ENCODE measurements at places on chromosomes 12 and 14.

- no peak for DNase-seq
Observed at GRCh38 chr14:29078810-29079522, 312.4 kb downstream of the FOXG1 start.

DNA sequence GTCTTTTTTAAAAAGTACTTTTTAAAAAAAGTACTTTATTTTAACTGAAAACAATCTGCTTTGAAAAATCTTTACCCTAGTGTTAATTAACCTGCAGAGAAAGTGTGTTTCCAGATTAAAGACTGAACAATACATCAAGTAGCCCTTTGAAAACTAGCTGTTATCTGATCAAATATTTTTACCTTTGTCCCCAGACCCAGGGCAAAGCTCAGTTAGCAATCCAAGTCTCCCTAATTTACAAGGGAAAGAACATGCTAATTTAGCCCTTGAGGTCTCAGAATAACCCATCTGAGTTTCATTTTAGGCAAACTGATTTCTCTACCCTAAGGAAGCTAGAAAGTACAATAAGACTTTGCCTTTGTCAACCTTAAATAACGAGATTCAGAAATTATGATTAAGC lies 91.2 kb downstream of the PPM1H start:
- no peak for DNase-seq

GRCh38 chr14:33657476-33657875 lies 293.4 kb downstream of the EGLN3 start:
- no peak for DNase-seq

GRCh38 chr12:76690921-76691700 lies 72.8 kb upstream of the ZDHHC17 start:
- no peak for DNase-seq

GRCh38 chr12:115370650-115371049 lies 686.7 kb upstream of the TBX3 start:
- DNase-seq, result no peak

DNA sequence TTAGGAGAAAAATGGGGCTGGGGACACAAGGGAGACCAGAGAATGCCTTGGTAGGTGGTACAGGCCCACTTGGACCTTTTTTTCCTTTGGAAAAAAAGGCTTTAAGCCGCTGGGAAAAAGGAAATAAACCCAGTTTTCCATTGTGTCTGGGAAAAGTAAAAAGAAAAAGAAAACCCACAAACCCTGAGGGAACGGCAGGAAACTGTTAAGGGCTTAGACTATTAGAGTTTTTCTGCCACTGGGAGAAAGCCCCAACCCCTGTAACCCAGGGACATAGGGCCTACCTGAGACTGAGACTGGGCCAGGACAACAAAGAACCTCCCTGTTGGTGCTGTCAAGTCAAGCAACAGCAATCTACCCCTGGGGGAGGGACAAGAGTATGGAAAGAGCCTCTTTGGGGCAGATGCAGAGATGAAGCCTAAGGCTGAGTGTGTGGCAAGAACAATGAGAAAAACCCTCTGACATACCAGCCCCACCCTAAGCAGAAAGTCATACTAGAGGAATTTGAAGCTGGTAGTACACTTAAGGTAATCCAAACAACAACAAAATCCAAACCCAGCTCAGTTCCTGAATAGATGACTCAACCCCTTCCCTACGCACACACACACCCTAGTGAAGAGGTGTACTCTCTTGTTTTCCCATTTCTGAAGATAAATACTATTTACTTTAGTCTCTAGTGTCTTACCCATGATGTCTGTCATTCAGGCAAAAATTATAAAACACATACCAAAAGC lies 22.8 kb downstream of the ATF1 start:
- DNase-seq, result no peak

DNA sequence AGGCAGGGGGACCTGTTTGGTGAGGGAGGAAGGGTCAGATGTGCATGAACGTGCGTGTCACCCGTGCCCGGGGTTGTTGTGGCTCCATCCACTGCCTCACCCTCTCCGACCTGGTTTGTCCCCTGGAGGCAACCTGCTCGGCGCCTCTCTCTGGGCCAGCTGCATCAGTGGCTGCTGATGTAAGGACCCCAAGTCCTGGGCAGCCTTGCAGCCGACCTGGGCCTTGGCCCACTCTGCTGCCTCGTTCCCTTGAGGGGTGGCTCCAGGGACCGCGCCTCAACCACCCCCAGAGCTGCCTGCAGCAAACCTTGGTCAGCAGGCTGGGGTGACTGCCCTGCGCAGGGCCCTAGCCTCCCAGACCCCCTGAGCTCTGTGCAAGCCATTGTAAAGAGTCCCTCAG lies 351.7 kb downstream of the TMEM121 start:
- DNase-seq, result no peak

DNA sequence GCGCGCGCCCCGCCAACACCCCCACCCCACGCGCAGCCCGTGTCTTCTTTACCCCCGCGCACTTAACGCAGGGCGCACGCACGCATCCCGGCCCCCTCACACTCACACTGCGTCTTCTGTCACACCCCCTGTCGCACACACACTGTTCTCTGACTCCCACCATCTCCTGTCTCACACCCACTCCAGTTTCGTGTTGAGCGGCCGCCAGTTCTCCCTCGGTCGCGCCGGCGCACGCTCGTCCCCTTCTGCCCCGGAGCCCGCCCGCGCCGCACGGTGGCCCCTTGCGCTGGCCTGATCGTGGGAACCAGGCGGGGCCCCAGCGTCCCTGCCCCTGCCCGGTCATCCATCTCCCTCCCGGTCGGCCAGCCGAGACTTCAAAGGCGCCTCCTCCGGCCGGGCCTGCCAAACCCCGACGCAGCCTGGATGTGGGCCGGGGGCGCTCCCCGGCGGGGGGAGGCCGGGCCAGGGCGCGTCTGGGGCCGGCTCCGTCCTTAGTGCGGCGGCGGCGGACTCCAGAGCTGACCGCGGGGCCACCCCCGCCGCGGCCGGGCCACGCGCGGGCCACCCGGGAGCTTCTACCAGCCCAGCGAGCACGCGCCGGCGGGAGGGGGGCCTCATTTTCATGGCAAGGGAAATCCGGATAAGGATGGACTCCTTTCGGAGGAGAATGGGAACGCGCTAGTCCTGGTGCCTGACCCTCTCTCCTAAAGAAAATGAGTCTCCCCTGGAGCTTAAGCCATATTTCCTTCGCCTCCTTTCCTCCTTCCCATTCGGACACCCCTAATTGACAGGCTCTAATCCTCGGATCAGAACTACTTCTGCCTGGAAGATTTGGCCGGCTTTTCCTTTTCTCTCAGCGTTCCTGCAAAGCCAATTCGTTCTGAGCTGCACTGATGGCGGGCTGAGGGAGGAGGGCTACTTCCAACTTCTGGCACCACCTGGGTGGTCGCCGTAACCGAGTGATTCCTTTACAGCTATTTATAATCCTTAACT lies 82.0 kb upstream of the HMGA2 start:
- no peak for DNase-seq

DNA sequence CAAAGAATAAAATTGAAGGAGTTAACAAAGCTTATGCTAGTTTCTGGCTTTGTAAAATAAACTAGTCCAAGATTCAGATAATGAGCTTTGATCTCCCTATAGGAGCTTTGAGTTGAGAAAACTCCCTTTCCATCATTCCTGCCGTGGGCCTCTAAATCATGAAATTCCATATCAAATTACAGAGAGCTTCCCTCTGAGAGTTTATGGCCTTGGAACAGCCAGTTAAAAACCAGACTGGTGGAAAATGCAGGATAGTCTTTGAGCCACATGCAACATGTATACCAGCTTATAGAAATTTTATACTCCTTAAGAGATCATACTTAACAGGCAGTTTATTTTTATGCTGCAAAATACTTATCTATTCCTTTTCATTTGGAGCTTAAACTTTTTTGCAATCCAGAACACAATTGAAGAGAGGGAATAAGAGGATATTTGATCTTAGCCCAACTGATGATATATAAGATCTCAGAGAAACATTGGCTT lies 175.8 kb upstream of the ATP2B1 start:
- DNase-seq, result no peak

- DNase-seq, result no peak
Observed at GRCh38 chr14:101056446-101056845, 152.9 kb upstream of the RTL1 start.

DNA sequence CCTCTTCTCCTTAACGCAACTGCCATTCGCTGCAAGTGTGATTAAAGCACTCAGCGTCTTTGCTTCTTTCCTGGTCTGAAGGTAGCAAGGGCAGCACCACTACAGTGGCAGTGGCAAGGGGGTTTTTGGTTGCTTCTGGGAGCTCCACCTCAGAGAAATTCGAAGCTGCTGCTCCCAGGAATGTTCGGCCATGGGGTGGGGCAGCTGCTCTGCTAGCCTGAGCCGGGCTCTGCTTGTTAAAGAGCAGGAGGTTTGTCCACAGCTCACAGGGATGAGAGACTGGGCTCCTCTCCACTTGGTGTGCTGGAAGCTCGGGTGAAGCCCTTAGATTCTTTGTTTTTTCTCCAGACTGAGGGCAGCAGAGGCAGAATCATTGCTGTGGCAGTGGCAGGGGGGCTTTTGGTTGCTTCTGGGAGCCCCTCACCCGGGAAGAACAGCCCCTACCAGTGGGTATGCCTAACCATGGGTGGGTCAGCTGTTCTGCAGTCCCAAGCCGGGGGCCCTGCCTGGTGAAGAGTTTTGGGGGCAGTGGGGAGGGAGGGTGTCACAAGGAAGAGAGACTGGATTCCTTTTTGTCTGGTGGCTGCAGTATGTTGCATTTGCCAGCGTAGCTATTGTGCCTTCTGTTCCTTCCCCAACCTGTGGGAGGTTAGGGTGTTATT lies 340.2 kb downstream of the AEBP2 start:
- DNase-seq, result no peak

DNA sequence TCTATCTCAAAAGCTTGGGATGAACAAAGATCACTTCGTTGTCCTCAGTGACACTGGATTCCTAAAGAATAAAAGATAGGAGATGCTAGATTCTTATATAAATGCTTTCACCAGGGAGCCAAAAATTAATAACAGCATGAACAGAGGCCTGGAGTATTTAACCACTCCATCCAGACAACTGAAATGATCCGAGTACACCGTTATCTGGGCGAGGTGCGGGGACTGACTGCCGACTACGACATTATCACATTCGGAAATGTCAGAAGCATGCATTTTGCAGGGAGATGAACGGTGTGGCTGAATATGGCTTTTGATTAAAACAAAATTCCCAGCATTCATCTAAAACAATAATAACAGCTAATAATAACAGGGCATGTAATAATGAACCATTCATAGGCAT lies 56.6 kb downstream of the TRPV4 start:
- no peak for DNase-seq

DNA sequence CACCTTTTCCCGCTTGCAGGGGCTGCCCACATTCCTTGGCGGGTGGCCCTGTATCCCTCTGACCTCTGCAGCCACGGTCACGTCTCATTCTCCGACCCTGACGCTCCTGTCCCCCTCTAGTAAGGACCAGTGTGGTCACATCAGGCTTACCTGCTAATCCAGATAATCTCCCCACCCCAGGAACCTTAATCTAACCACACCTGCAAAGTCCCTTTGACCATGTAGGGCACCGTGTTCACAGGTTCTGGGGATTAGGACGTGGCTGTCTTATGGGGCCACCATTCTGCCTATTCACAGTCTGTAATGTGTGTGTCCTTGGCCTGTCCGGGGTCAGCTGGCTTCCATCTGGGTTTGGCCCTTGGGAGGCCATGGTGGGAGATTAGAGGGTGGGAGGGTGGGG lies 368.9 kb downstream of the AACS start:
- DNase-seq, result no peak

DNA sequence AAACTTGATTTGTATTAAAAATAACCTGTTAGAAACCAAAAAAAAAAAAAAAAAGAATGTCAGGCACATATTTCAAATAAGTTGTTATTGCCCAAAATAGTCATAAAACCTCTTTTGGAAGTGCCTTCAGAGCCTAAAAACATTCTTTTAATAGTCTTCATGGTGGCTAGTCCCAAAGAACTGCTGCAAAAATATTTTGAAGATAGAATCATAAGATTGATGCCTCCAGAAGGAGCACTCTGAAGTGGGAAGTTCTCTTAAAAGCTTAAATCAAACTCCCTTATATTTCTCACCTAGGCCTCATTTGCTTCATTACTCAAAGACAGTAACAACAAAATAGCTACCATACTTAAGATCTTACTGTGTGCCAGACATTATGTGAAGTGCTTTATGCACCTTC lies 27.2 kb upstream of the NT5DC3 start:
- no peak for DNase-seq

DNA sequence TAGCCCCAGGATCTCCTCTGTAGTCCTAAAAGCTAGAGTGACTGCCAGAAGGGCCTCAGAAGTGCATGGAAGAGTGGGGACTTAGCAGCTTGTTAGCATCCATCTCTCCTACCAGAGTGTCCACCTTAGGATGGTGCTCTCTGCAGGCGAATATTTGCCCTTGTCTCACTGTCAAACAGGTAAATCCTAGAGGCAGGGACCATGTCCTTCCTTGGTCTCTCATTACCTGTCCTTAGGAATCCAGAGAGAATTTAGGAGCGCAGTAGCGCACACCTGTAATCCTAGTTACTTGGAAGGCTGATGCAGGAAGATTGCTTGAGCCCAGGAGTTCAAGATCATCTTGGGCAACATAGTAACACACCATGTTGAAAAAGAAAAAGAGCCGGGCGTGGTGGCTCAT lies 21.4 kb downstream of the AGAP2 start:
- DNase-seq, result no peak

DNA sequence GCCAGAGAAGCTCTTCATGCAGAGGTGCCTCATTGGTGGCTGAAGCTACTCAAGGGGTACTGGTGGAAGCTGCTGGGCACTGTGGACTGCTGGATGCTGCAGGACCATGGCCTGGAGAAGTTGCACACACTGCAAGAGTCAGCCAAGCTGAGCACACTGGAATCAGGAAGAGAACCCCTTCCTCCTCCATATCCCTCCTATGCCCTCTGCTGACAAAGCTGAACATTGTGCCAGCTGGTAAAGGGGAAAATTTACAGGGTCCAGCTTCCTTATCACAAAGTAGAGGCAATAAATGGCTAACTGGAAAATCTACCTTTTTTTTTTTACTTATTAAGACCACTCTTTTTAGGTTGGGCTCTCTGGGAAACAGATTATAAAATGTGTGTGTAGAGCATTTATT lies 6.5 kb downstream of the CCDC175 start:
- DNase-seq, result no peak

GRCh38 chr12:124474709-124475108 lies 92.7 kb downstream of the NCOR2 start:
- DNase-seq, result no peak

- no peak for DNase-seq
Observed at GRCh38 chr14:103089386-103090335, 4.9 kb upstream of the EXOC3L4 start.

DNA sequence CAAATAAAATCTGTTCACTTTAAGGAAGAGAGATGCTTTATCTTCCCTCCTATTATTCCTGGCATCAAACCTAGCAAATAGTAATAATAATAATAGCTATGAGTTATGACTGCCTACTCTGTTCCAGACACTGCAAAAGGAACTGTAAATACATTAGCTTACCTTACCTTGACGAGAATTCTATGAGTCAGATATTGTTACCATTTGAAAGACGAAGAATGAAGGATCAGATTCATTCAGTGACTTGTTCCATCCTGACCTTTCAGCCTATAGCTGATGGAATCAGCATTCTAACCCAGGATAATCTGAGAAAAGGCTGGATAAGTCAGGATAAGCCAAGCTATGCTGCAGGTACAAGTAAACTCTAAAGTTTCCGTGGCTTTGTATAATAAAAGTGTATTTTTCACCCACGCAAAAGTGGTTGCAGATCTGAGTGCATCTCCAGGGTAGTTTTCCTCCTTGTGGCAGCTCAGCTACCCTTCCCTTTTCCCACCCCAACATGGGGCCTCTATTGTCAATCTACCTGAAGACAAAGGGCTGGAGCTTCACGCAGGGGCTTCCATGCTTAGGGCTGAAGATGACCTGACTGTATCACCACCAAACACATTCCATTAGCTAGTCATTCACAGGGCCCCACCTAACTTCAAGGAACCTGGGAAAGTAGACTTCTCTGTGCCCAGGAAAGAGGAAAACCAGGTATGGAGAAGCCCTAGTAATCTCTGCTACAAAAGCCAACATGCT lies 57.2 kb upstream of the CCND2 start:
- no peak for DNase-seq

All from CD4-positive, CD25-positive, alpha-beta regulatory T cell (primary cell).